Left hindlimb (tissue), 1 donor: ENCODE measurements at places on chromosomes 13 and 19.

GRCh38 chr13:40479196-40479845, 187.1 kb downstream of the FOXO1 start:
- DNase-seq, result peak; percentile 31

DNA sequence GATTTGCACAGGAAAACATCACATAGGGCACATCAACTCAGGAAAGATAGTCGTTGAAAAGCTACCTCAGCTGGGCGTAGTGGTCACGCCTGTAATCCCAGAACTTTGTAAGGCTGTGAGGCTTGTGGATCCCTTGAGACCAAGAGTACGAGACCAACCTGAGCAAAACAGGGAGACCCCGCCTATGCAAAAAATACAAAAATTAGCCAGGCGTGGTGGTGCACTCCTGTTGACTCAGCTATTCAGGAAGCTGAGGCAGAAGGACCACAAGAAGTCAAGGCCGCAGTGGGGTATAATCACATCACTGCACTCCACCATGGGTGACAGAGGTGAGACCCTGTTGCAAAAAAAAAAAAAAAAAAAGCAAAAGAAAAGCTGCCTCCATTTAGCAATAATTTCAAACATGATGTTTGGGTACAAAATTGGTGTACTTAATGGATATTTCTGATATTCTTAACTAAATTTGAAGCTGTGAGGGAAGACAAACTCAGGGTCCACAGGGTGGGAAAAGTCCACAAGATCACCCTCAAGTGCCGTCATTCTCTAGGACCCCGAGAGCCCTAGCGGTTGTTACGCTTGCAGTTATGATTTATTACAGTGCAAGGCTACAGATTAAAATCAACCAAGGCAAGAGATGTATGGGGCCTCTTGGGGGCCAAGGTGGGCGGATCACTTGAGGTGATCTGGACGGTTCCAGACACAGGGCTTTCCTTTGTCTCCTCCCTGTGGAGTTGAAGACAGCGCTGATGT, 42.5 kb upstream of the LDLR start:
- DNase-seq, result no peak

GRCh38 chr13:78420814-78421213, 182.5 kb downstream of the POU4F1 start:
- DNase-seq, result no peak

- peak; percentile 34 for DNase-seq
These were observed 39.9 kb downstream of the ITGBL1 start for GRCh38 chr13:101492251-101492910.

DNA sequence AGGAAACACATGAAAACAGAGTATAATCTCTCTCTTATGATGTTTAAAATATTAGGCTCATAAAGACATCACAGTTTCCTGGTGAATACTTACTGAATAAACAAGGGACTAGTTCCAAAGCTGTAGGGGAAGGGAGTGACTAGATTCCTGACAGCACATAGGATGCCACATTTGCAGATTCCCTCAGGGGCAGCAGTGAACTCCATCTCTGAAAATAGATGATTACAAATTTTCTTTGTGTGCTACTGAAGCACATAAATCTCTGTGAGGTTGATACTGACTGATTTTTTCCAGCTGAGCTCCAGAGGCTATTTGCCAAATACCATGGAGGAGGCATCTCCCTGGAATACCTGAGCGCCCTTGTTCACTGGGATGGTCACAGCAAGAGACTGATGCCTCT, 77.3 kb downstream of the FGF9 start:
- no peak for DNase-seq

GRCh38 chr19:28553005-28553404, 659.9 kb downstream of the UQCRFS1 start:
- no peak for DNase-seq

GRCh38 chr19:35318679-35319448, 10.1 kb upstream of the CD22 start:
- peak; percentile 54 for DNase-seq

GRCh38 chr13:59088716-59089115, 1075.0 kb downstream of the DIAPH3 start:
- DNase-seq, result no peak

- DNase-seq, result no peak
These were observed 189.6 kb upstream of the TSHZ3 start for GRCh38 chr19:31538879-31539278.

- DNase-seq, result peak; percentile 91
These were observed at the start of gene TFDP1 for GRCh38 chr13:113584205-113584869. Gene TFDP1 (plus strand): TSS chr13:113584753. CDS start chr13:113585838, 1,085 bp downstream.

DNA sequence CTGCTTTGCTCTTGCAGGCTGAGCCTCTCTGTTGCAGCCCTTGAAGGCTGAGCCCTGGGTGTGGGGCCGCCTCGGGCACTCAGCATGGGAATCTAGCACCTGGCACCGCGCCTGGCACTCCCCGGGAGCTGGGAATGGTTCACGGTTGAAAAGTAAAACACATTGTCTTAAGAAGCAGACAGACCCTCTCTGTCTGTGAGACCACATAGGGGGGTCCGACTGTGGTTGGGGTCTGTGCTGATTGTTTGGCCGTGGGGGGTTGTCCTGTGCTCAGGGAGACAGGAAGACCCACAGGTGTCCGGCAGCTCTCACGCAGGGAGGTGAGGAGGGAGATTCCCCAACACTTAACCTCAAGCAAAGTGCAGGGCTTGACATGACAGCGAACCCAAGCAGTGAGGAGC, 64.8 kb downstream of the SOX1 start:
- DNase-seq, result no peak

DNA sequence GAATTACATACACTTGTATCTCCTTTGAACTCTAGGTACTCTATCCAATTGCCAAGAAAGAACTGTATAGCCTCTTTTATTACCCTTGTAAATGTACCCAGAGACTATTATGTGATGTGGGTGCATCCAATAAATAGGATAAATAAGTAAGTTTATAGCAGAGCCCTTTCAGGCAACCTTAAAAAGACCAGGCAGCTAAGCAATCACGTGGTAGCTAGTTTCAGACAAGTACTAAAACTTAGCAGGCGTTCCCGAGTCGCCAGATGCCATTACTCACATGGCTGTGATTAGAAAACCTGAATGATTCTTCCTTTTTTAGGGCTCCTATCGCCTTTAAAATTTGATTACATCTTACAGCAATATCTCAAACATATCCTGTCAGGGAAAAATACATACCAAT, 1303.0 kb downstream of the EFNB2 start:
- no peak for DNase-seq
